Pancreas (tissue), 10 donors: ENCODE measurements at places on chromosomes 5 and 9. TPM values are rescaled to one million over a fixed set of nuclear protein-coding genes. Genes with fewer than 3 reads are reported as not detected.

DNA sequence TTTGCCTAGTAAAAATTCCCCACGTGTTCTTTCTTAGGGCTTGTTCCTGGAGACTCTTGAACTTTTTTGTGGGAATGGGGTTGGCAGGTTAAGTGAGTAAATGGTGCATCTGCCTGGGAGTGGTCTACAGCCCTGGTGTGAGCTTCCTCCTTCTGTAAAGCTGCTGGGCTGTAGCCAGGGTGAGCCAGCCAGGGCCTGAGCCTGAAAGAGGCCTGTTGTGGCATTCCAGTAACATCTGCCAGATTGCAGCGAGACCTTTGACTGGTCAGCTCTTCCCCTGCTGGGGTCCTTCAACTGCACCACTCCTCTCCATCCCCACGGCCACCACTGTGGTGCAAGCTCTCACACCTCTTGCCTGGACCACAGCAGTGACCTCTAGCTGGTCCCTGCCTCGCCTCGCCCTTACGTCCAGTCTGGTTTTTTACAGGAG is 47.5 kb downstream of the SLC22A5 start:
- no peak for DNase-seq

- no peak for DNase-seq
Measured at GRCh38 chr5:125597338-125597737, 825.9 kb upstream of the GRAMD2B start.

- DNase-seq, result no peak
Measured at GRCh38 chr5:157306081-157306480, 40.2 kb downstream of the CYFIP2 start.

DNA sequence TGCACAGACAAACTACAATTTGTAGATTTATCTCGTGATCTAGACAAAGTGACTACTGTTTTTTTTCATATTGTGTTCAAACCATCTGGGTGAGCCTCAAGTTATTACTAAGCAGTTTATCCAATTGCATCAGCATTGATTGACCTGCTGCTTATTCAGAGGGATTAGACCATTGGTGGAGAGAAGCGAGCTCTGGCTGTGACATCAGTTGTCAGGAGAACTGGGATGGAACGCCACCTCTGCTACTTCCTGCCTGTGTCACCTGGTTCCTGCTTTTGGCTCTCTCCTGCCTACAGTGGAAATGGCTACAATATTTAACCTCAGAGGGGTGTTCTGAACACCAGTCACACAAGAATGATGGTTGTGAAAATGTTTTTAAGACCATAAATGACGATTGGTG is 12.1 kb downstream of the NR4A3 start:
- no peak for DNase-seq

DNA sequence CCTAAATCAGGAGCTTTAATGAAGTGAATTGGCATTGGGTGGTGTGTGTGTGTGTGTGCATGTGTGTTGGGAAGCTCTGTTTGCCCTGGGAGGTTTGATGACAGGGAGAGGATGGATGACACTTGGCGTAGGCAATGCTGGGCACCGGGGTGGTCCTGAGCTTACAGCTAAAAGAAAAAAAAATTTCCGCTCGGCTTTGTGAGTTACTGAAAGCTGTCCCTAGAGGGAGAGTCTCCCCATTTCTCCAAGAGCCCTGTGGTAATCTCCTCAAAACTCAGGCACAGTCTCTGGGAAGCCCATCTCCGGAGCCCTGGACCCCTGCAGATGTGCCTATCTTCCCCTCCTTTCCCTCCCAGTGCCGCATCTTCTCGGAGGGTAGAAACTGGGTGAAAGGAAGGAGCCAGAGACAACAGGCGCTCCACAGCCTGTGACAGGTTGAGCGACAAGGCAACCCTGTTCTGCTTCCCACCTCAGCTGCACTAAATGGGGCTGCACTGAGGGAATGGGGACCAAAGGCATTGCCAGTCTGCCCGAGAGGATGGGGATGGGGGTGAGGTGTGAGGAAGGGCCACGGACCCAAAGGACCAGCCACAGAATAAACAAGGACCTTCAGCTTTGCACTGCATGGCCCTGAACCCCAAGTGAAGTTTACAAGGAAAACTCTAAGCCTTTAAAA is 35.8 kb upstream of the TIFAB start:
- DNase-seq, result no peak

- DNase-seq, result no peak
Measured at GRCh38 chr5:30650311-30650710, 543.2 kb upstream of the CDH6 start.

DNA sequence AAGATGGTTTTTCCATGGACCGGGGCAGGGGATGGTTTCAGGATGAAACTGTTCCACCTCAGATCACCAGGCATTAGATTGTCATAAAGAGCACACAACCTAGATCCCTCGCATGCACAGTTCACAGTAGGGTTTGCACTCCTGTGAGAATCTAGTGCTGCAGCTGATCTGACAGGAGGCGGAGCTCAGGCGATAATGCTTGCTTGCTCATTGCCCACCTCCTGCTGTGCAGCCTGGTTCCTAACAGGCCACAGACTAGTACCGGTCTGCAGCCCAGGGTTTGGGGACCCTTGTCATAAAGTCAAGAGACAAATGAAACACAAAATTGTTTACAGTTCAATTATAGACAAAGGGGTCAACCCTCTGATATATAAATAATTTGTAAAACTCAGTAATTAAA is 101.7 kb downstream of the RANBP17 start:
- no peak for DNase-seq

DNA sequence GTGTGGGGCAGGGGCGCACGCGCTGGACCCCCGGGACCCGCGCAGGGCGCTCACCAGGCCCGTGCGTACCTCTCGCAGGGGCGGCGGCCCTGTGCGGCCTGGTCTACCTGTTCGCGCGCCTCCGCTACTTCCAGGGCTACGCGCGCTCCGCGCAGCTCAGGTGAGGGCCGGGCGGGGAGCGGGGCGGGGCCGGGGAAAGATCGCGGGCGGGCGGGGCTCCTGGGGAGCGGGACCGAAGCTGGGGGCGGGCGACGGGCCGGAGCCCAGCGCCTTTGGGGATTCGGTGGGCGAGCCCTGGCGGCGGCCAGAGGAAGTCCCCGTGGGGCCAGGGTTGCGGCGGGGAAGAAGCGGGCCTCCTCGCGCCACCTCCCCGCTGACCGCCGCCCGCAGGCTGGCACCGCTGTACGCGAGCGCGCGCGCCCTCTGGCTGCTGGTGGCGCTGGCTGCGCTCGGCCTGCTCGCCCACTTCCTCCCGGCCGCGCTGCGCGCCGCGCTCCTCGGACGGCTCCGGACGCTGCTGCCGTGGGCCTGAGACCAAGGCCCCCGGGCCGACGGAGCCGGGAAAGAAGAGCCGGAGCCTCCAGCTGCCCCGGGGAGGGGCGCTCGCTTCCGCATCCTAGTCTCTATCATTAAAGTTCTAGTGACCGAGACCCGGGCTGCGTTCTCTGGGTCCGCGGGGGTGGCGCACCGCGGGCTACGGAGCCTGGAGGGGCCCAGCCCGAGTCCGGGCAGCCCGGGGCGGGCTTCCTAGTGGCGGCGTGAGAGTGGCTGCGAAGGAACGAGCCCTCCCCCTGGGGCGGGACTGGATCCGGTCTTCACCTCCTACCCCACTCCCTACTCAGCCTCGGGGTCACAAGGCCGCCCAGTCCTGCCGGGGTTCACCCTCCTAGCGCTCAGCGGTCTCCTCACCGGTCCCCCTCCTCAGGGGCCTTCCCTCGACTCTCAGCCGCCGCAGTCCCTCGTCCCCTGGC is 2.4 kb downstream of the LTC4S start:
- peak; percentile 93 for DNase-seq

GRCh38 chr9:19030899-19031298 is 2.1 kb downstream of the SAXO1 start:
- DNase-seq, result no peak

The IL3 gene
- total RNA-seq, result not detected

- DNase-seq, result no peak
Measured at GRCh38 chr5:69485471-69485870, 7.1 kb upstream of the OCLN start.

The SETX gene
- total RNA-seq, result 14.9 TPM

DNA sequence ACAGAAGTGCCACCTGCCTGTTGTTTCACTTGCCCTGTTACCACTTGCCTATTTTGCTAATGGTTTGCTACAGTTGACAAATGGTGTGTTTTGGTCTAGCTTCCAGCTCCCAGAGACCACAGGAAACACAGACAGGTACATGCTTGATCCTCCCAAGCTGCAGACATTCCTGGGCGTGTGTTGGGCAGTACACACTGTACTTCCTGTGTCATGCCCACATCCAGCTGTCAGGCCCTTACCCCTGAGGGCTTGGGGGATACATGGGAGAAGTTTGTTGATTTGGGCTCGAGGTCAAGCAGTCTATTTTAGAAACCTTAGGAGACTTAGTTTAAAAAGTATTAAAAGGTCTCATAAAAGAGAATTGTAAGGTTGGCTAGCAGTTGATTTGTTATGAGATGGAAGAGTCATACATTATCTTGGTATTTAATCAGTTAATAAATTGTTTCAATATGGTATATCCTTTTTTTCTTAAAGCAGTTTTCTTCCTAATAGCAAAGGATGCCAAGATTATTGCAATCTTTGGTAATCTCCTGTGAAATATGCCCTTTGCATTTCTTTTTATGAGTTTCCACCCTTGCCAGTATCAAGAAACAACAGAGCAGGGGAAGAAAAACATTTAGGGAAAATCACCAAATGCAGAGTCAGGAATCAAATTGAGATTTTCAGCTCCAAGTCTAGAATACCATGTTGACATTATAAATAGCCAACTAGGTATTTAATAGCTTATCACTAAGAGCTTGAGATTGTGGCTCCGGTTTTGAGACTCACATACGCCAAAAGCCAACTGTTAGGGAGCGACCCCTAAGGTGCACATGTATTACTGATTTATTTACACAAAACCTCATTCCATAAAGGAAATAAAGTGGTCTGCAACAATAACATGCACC is 52.3 kb upstream of the CD180 start:
- DNase-seq, result no peak

GRCh38 chr5:31021181-31021624 is 172.3 kb upstream of the CDH6 start:
- no peak for DNase-seq

GRCh38 chr5:95940758-95941682 is 20.6 kb downstream of the ELL2 start:
- no peak for DNase-seq

- no peak for DNase-seq
Measured at GRCh38 chr5:163407034-163407655, 30.2 kb upstream of the CCNG1 start.

- DNase-seq, result peak; percentile 74
Measured at GRCh38 chr5:134568761-134569695, 43.6 kb downstream of the JADE2 start.

- DNase-seq, result no peak
Measured at GRCh38 chr5:169307646-169308045, 6.7 kb upstream of the SLIT3 start.

GRCh38 chr9:135667463-135668001 is 4.4 kb downstream of the LCN9 start:
- peak; percentile 38 for DNase-seq

- no peak for DNase-seq
Measured at GRCh38 chr9:128185979-128186965, 5.1 kb downstream of the CIZ1 start.

DNA sequence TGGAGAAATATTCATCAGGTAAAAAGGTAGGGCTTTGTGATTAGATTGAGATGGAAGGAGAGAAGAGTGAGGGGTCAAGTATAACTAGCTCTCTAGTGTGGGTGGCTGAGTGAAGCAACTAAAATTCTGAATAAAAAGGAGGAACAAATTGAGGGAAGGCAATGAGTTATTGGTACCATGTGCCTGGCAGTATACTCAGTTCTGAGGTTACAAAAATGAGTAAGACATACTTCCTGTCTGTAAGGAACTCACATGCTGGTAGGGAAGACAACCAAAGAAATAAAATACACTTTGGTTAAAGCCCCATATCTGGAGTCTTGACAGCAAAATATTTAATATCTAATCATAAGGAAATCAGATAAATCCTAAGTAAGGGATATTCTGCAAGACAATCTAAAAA is 476.8 kb upstream of the C9orf72 start:
- no peak for DNase-seq

GRCh38 chr5:95861221-95861863 is 38.8 kb upstream of the GLRX start:
- DNase-seq, result peak; percentile 66

The MARCOL gene
- not detected for total RNA-seq

DNA sequence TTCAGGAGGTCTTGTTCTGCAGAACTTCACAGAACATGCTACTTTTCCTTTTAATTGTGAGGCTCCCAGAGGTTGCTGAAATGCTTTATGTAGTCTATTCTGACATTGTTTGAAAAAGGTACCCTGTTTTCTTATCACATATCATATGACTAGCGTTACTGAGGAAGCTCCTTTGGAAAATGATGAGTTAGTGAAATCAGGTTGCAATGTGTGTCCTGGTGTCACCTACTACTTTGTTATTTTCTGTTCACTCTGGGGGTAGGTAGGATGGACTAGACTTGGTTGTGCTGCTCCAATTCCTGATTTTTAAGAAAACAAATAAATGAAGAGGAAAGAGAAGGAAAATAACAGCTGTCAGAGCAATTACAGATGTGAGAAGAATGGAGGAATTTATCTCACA is 93.7 kb downstream of the PAPPA start:
- no peak for DNase-seq

DNA sequence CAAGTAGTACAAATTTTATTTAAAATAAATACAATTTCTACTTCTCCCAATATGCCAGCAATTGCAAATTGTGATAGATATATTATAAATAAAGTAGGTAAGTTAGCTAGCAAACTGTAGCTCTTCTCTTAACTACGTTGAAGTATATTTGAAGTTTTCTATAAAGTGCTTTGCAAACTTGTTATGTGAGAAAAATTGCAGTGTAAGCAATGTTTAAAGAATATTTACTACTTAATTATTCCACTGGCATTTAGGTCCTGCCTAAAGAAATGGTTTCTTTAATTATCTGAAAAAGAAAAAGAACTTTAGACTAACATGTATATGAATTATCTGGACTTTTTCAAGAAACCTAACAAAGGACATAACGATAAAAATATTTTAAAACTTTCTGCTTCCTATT is 1350.0 kb upstream of the CDH9 start:
- DNase-seq, result no peak

GRCh38 chr9:98201102-98201501 is 8.7 kb upstream of the CORO2A start:
- DNase-seq, result no peak

The CD74 gene
- 210 TPM for total RNA-seq

The KCNIP1 gene
- total RNA-seq, result 0.46 TPM

The FCN2 gene
- 0.60 TPM for total RNA-seq

The TIMD4 gene
- total RNA-seq, result not detected

DNA sequence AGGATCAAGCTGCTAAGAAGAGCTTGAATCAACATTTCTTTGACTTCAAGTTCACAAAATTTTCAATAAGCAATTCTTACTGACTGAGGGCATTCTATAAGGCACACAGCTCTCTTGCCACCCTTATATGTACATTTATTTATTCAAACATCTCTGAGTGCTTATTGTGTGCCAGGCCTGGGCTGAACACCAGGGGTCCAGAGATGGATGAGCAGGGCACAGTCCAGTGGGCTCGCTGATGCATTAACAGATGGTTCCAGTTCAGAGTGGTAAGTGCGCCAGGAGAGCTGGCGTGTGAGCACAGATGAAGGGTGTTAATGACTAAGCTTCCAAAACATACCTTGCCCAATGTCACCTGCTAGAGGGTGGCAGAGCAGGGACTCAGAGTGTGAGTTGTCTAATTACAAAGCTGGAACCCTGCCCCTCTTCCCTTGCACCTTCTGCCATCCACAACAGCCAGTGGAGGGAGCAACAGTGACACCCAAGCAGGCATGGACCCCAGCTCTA is 24.6 kb downstream of the ALG2 start:
- no peak for DNase-seq

- DNase-seq, result no peak
Measured at GRCh38 chr5:56317923-56318561, 84.9 kb upstream of the ANKRD55 start.

- DNase-seq, result no peak
Measured at GRCh38 chr5:167415779-167416746, 875.4 kb upstream of the WWC1 start.

The PALM2AKAP2 gene
- total RNA-seq, result not detected

The FOXD4L5 gene
- total RNA-seq, result 0.12 TPM

The SPINK6 gene
- not detected for total RNA-seq
